ENCODE measurements at places on chromosomes 16 and 17. TPM values are rescaled to one million over a fixed set of nuclear protein-coding genes. Genes with fewer than 3 reads are reported as not detected.
A peak's percentile ranks its signal among the peaks of the same experiment; 100 is the strongest.

- DNase-seq: peak; percentile 43
Observed at GRCh38 chr17:10121971-10122707, 76.3 kb downstream of the GAS7 start.

DNA sequence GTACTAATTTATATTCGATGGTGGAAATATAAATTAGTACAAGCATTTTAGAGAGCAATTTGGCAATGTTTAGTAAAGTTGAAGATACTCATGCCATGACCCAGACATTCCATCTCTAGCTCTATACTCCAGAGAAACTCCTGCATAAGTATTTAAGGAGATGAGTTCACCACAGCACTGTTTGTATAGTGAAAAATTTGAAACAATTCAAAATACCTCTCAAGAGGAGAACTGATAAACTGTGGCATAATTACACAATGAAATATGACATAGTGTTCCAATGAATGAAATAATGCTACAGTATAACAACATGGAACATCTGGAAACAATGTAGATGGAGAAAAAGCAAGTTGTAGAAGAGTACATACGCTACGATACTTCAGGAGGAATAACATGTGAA lies 48.6 kb upstream of the IRX3 start:
- DNase-seq: no peak

Gene KIF19
- 0.62 TPM for total RNA-seq

- DNase-seq: no peak
Observed at GRCh38 chr17:68646626-68647526, 45.7 kb upstream of the FAM20A start.

DNA sequence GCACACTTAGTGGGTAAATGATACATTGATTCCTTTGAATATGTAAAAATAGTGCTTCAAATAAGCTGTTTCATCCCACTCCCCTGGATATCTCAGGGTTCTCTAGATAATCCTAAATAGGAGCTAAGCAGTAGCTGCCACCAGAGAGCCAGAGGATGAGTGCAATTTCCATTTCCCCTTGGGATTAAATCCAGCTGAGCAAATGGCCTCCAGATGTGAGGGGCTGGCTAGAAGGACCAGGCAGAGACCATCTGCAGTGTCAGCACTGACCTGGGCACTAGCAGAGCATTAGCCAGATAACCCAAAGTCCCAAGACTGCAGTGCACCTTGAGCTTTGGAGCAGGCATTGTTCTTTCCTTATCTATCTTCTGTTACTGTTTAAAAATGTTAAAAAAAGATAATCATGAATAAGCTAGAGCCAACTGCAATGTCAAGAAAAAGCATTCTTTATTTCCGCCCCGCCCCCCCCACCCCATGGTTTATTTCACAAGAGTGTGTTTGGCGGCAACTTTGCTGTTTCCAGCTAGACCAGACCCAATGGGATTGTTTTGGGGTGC lies 19.5 kb downstream of the GPR179 start:
- DNase-seq: no peak

GRCh38 chr17:74449773-74450172 lies 16.7 kb upstream of the CD300A start:
- no peak for DNase-seq

- DNase-seq: no peak
Observed at GRCh38 chr17:37146086-37147064, 197.6 kb downstream of the AATF start.

Gene DOC2B
- total RNA-seq: 6.8 TPM

Gene RND2
- total RNA-seq: 1.6 TPM

Gene TAT
- not detected for total RNA-seq

GRCh38 chr16:81879625-81880024 lies 100.5 kb downstream of the PLCG2 start:
- no peak for DNase-seq

- DNase-seq: peak; percentile 63
Observed at GRCh38 chr16:19645557-19645981, 72.5 kb downstream of the KNOP1 start.

Gene DPEP1
- not detected for total RNA-seq

Gene TBC1D3C
- total RNA-seq: not detected
